ENCODE measurements at places on chromosomes 6 and 20.

DNA sequence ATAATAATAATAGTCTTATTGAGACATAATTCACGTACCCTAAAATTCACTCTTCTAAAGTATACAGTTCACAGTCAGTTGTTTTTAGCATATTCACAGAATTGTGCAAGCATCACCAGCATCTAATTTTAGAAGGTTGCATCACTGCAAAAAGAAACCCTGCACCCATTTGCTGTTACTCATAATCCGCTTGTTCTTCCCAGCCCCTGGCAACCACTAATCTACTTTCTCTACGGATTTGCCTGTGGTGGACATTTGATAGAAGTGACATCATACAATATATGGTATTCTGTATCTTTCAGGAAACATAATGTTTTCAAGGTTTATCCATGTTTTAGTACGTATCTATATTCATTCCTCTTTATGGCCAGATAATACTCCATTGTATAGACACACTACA lies 41.5 kb upstream of the FAM184A start:
- DNase-seq = no peak

- no peak for DNase-seq
Observed at GRCh38 chr6:73817253-73817652, 121.2 kb downstream of the CD109 start.

DNA sequence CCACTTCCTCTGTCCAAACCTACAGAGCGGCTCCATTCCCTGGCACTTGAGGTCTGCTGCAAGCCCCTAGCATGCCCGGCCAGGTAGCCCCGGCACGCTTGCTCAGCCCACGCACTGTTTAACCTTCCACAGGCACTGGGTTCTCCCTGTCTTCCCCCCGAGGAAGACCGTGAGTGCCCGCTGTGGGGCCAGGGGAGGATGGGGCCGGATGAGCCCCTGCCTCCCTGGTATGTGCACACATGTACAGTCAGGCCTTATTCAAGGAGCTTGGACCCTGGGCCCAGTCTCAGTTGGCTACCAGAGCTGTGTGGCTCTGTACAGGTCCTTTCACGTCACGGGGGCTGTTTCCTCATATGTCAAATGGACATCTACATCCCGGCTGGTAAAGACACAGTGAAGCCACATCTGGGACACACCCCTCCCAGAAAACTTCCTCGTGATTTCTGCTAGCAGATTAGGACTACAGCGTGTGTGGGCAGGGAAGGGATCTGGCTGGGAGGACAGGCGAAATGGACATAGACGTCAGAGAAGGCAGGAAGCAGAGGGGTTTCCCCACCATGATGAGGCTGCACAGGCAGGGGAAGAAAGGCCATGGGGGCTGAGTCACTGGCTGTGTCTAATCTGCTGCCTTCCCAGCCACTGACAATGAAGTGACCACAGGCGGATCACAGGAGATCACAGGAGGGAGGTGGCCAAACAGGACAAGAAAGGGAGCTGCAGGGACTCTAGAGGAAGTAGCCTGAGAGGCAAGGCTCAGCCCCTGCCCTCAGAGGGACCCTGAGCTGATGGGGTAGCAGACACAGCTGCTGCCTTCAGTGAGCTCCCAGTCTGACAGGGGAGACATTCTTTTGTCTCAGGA lies 62.9 kb downstream of the MRPL14 start:
- DNase-seq = no peak

DNA sequence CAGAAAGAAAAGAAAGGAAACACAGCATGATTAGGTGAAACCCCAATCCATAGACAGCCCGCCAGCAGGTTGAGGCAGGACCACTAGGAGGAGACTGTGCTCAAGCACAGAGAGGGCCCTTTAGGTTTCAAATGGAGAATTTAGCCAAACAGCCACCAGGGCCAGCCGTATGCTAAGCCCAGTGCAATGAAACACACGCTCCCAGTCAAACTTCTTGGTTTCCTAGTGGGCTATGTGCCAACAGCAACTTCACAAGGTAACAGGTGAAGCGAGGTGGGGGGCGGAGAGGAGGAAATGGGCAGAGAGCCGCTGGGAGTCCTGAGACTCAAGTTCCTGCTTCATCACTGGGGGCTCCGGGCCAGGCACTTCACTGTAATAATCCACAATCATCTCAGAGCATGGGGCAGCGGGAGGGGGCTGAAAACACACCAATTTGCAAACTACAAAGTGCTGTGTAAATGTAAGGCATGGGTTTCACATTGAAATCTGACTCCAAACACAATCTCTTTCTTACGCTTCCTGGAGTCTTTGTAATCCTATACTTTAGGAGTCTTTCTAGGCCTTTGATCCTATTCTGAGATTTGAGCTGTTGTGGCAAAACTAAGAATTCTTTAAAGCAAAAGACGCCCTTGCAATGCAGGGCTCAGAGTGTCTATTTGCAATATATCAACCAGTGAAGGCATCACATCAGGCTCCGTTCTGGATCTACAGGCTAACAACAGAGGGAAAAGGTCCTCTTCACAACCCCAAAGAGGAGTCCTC lies 117.3 kb downstream of the OPRM1 start:
- DNase-seq = peak; percentile 60

DNA sequence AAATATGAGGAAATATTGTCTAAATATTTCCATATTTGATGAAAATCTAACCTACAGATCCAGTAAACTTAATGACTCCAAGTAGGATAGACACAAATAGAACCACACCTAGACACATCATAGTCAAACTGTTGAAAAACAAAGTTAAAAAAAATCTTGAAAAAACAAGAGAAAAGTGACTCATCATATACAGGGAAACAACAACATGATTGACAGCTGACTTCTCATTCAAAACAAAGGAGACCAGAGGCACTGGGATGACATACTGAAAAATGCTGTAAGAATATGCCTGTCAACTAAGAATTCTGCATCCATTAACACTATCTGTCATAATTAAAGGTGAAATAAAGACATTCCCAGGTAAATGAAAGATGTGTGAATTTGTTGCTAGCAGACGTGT lies 38.8 kb downstream of the BMP2 start:
- no peak for DNase-seq

DNA sequence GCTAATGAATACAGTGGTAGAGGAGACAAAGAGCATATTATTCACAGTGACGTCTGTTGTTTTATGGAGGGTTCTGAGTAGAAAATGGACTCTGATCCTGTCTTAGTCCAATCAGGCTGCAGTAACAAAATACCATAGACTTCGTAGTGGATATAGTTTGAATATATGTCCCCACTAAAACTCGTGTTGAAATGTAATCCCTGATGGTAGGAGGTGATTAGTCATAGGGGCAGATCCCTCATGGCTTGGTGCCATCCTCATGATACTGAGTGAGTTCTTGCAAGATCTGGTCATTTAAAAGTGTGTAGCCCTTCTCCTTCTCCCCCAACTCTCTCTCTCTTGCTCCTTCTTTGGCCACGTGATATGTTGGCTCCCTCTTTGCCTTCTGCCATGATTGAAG lies 82.5 kb downstream of the CD83 start:
- DNase-seq = no peak

GRCh38 chr20:22698259-22698842 lies 114.0 kb upstream of the FOXA2 start:
- DNase-seq = no peak

DNA sequence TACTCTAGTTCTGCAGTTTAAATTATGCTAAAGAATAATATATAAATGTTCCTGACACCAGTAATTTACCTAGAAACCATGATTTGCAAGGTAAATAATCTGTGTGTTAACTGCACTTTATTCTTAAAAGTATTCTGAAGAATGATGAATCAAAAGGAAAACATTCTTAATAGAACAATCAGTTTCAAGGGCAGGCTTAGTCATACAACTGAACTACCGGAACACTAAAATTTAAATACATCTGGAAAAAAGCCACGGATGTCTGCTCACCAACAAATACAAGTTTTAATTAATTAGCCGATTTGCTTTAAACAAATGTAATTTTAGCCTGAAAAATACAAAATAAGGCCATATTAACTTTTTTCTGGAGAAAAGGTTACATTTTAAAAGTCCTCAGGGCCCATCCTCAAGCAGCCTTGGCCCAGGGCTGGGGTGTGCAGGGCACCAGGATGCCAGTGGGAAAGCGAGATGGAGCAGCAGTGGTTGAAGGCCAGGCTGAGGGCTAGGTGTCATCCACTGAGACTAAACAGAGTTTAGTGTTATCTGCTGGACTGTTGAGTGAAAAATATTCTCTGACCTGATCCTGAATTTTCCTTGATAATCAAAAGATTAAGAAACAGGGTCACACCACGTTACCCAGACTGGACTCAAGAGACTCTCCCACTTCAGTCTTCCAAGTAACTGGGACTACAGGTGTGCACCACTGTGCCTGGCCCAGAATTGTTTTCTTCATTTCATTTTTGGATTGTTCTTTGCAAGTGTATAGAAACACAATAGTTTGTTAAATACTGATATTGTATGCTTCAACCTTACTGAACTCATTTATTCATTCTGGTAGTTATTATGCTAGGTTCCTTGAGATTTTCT lies 88.2 kb upstream of the DST start:
- DNase-seq = no peak

DNA sequence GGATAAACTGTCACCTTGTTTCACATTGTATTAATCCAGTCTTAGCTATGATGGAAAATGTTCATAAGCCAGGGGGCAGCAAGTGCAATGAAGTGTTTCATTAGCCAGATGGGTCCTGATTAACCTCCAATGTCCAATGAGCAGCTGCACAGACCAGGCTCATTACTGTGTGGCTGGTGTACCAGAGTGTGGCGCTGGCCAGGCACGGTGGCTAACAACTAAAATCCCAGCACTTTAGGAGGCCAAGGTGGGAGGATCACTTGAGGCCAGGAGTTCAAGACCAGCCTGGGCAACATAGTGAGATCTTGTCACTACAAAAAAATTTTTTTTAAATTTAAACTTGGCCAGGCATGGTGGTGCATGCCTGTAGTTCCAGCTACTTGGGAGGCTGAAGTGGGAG lies 201.7 kb upstream of the FOXQ1 start:
- DNase-seq = no peak

DNA sequence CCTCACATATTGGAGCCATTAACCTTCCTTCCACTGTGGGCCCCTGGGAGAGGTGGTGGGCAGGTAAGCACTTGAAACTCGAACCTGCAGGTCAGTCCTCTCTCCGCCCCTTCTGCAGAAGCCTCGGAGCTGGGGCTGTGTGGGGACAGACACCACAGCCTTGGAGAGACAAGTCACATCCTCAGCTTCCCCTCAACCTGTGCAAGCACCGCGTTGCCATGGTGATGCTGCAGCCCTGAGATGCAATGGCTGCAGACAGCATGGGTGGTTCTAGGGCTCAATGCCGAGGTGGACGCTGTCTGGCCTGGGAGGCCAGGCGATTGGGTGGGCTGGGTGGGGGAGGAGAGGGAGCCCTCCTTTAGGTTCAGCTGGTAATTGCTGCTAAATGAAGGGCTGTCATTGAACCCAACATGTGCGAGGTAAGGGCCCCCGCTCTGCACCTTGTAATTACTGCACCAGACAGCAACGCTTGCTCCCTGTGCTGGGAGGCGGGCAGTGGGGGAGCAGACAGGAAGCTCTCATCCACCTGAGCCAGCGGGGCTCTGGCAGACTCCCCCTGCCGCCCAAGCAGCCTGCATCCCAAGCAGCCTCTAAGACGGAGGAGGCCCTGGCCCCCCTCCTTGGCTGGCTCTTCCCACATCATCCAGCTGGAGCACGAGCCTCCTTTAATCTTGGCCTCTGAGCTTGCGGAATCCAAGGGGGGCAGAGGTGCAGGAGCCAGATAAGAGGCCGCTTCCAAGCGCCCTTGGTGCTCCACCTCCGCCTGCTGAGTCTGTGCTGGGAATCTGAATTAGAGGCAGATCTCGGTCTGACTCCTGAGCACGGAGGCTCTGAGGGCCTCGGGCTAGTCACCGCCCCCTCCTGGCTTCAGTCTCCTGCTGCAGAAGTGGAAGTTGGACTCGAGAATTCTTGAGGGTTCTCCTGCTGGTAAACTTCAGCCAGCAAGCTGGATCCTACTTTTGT lies 39.8 kb upstream of the CDH22 start:
- no peak for DNase-seq

DNA sequence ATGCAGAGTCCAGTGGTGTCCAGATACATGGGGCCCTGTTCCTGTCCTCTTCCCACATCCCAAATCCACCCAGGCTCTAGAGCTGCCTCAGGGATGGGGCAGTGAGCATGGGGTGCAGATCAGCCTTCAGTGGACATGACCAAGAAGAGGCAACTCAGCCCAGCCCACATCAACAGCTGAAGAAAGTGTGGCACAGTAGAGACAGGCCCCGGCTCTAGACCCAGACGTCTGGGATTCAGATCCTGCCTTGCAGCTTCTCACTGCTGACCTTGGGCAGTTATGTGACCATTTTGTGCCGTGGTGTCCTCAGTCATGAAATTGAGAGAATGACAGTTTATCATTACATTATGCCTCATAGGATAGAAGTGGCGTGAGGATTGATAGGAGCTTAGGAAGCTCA lies 54.6 kb upstream of the CST7 start:
- no peak for DNase-seq

- no peak for DNase-seq
Observed at GRCh38 chr20:52518735-52519134, 327.2 kb upstream of the ZFP64 start.

DNA sequence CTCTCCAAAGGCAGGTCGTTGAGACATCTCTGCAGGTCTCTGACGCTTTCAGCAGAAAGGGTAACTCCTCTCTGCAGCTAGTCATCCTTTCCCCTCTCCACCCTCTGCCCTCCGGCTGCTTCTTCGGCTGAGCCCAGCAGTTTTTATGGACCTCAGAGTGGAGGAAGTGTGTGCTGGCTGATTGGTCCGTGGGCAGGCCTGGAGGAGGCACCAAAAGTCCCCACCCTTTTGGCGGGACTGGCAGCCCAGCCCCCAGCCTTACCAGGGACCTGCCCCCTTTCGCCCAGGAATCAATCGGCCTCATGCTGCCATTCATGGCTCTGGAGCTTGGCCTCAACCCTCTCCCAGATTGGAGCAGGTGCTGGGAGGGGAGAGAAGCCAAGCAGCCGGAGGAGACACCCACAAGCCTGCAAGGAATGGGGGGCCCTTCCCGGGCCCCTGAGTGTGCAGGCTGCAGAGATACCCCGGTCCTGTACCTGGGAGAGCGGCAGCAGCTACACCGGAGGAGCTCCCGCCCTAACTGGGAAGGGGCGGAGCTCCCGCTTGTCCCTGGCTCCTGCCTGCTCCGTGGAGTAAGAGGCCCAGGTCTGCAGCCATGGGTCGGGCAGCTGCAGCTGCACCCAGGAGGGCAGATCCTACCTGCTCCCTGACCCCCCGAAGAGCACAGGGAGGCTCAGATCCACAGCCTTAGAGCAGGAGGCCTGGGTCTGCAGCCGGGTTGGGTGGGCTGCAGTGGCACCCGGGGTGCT lies 170.3 kb upstream of the SOX4 start:
- DNase-seq = no peak

DNA sequence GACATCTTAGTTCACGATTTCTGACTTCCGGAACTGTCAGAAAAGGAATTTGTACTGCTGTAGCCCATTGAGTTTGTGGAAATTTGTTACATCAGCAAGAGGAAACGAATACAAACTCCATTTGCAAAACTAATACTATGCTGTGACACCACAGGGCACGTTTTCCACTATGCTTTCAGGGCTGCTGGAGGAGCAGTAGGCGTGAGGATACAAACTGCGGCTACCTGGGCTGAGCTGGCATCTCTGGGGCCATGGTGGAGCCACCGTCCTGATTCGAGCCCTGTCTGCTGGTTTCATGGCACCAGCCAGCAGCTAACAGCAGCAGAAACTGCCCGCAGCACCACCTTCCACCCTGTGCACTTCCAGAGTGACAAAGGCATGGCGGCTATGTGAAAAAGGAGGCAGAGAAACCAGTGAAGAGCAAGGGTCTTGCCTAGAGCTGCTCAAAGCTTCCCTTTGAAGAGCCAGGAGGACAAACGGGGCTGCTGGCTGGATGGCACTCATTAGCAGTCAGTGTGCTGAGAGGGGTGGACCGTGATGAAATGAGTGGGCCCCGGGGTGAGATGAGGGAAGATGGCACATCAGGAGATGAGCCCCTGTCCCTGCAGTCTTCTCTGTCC lies 58.9 kb upstream of the STX16 start:
- DNase-seq = no peak

GRCh38 chr6:8530785-8531435 lies 95.6 kb upstream of the SLC35B3 start:
- no peak for DNase-seq
